Erythroblast (primary cell): ENCODE measurements at places on chromosomes 5 and 9.

DNA sequence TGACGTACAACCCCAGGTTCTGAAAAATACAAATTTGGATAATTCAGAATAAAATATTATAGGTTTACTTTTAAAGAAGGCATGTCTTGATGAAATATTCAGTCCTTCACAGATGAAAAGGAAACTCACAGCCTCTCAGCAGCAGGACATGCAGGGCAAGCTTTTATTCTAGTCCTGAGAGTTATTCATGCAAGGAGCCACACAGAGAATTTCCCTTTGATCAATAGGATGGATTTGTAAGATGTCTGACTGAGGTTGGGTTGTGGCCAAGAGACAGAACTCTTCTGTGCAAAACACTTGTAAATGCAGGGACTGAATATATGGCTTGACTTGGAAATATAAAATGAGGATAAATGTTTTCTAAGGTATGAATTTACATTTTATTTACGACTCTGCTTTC is 48.8 kb upstream of the TBCA start:
- no peak for DNase-seq

DNA sequence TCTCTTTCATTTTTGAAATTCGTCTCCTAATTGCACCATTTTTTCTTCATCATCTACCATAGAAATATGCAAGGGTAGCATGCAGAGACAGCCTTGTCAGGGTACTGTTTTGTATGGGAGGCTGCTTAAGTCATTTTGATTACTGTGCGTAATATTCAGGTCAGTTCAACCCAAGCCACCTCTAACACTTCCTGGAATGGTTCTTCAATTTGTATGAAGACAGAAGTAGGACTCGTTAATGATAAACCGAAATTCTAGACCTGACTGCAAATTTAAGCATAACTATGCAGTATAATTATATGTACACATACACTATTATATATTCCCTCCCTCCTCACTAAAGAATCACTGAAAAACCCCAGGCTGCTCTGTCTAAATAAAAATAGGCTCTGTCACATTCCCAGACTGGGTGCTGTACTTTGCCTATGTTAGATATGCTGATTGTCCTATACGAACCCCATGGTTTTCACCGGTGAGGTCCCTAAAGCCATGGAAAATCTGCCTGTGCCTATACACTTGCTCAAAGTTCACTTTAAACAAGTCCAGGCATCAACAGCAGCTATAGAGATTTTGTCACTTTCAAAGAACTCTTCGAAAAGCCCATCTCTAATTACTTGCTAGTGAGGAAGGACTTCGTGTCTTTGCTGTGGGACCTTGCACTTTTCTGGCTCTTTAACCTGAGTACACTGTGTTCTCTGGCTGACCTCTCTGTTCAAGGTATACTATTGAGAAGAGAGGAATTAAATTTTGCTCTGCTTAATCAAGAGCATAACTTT is 352.1 kb upstream of the CD180 start:
- no peak for DNase-seq

GRCh38 chr5:151093476-151093889 is 12.6 kb upstream of the TNIP1 start:
- no peak for DNase-seq

DNA sequence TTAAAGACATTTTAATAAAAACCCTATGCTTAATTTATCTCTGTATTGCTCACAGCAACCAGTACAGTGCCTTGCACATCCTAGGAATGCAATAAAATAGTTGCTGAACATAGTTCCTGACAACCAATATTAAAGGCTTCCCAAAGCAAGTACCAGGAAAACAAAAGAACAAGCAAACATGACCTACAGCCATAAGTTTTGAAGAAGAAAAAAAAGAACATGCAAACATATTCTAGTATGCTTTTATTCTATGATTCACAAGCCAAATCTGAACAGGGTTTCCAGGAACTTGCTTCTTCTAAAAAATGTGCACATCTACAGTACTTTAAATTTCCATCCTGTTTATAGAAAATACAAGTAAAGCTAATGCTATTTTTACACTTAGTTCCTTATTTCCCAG is 4.5 kb downstream of the CEMIP2 start:
- DNase-seq, result no peak

GRCh38 chr9:125421166-125421565 is 159.5 kb downstream of the GAPVD1 start:
- DNase-seq, result no peak

DNA sequence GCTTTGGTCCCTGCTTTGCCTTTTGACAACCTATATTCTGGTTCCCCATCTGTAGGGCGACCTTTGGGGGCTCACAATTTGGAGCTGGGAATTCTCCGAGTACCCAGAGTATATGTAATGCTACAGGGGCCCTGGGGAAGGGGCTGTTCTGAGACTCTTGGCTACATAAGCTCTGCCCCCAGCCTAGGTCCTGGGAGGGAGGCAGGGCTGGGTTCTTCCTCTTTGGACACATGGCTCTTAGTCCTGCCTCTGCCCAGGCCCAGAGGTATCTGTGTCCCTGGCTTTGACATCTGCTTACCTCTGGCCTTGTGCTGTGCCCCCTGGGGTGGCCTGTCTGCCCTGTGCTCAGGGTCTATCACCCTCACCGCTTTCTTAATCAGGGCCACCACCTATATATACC is 181.6 kb downstream of the CACNA1B start:
- no peak for DNase-seq

DNA sequence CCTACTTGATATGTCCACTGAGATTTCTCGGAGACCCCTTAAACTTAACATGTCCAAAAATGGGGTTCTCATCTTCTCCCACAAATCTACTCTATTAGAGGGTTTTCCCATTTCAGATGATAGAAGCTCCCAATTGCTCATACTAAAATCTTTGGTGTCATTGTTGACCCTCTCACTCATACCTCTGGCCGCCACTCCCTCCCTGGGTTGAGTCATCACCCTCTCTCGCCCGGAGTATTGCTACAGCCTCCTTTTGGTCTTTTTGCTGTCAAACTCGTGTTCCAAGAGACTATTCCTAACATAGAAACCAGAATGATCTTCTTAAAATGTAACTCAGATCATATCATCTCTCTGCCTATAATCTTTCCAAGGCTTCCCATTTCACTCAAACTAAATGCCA is 91.0 kb upstream of the GNAQ start:
- DNase-seq, result no peak

- no peak for DNase-seq
Measured at GRCh38 chr9:12826924-12827565, 52.2 kb downstream of the LURAP1L start.

DNA sequence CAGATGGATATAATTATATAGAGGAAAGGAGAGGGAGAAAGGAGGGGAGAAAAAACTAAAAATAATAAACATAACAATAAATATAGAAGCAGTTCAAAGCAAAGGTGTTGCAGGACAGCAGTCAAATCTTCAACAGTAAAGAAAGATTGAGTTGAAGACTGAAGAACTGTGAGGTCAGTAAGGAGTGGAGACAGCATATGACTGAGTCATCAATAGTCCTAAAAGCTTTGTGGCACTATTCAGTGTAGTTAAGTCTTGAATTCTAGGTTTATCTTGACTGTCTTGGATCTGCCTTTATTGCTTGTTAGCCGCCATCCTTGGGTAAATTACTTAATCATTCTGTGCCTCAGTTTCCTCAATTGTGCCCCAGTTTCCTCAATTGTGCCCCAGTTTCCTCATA is 137.0 kb downstream of the MRPS30 start:
- no peak for DNase-seq

- DNase-seq, result no peak
Measured at GRCh38 chr5:104942735-104943134, 1380.1 kb upstream of the NUDT12 start.

DNA sequence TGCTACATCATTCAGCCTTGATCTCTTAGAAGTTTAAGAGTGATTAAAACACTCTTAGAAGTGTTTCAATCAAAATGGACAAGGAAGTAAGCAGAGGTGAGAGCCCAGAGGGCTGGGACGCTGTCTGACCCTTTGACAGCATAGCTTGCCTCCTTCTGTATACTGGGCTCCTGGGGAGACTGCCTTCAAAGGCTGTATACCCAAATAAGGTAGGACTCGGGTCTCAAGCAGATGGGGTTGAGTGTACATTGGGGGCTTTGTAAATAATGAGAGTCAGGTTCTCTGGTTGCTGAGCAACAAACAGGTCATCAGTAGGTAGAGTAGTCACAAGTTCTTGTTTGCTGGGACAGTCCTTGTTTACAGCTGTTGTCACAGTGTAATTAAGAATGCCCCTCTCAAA is 97.1 kb downstream of the PJA2 start:
- DNase-seq, result no peak

GRCh38 chr9:76686756-76687155 is 77.5 kb upstream of the PCA3 start:
- no peak for DNase-seq

DNA sequence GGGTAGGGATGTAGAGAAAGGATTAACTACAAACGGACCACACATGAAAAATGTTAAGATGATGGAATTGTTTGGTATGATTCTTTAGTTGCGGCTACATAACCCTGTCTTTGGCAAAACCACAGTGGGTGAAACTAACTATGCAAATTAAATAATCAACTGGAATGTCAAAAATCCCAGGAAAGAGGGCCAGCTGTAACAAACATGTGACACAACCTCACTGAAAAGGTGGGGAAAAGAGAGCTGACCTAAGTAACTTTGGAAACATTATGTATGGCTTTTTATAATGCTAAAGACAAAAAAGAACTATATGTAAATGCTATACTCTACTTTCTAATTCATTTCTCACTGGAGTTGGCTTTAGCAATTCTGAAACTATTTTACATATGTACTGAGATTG is 252.0 kb downstream of the MRPS30 start:
- no peak for DNase-seq

GRCh38 chr5:88833371-88834130 is 49.4 kb downstream of the MEF2C start:
- DNase-seq, result no peak

GRCh38 chr5:131482617-131483016 is 152.4 kb downstream of the RAPGEF6 start:
- no peak for DNase-seq

GRCh38 chr9:107294756-107295155 is 11.7 kb downstream of the RAD23B start:
- DNase-seq, result no peak

GRCh38 chr5:2607598-2607997 is 143.9 kb downstream of the IRX2 start:
- no peak for DNase-seq

GRCh38 chr5:154189819-154190594 is 526 bp upstream of the GALNT10 start:
- DNase-seq, result peak; percentile 86

- no peak for DNase-seq
Measured at GRCh38 chr5:176614805-176615478, 5.0 kb upstream of the GPRIN1 start.

DNA sequence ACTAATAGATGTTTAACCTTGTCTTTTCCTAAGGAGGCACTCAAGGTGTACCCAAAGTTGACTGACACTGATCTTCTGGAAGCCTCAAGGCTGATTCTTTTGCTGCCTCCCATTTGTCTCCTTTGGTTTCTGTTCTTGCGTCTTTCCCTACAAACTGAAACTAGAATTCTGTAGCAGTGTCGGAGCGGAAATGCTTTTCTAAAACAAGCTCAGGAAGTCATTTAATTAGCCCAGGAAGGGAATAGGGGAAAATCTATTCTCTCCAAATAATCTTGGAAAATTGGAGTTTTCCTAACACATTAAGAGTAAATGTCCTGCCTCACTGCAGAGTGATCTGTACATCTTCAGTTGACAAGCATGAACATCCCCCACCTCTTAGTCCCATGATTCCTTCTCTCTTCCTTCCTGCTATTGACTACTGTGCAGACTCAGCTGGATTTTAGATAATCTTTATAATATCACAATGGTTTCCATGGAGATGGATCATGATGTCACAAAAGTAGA is 182.7 kb downstream of the NR3C1 start:
- DNase-seq, result no peak

DNA sequence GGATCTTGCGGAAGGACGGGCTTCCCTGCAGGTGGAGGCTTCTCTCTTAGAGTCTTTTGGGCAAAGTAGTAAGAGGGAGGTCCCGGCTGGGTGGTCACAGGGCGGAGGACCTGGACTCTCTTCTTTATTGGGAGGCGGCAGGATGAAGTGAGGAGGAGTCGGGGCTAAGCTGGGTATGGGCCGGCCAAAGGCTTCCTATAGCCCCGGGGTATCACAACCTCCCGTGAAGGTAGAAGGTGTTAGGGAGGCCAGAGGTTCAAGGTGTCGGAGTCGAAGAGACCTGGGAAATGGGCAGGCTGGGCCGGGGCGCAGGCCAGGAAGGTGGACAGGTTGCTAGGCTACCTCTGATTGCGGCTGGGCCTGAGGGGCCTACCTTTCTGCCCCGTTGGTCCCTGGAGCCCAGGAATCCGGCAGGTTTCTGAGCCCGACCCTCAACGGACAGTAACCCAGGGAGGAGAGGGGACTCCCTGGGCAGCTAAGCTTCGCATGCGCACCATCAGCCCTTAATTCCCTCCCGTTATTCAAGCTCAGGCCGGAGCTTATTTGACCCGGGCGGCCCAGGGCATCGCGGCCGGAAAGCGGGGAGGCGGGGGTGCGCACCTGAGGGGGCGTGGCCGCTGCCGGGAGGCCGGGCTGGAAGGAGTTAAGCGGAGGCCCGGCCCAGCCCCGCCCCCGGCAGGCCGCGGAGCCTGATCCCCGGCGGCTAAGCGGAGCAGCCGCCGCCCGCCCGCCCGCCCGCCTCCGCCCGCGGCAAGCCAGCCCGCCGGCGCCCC is at the start of gene TESK1:
TSS of gene TESK1 (plus strand) at position 685 of the 773 bp plus-strand sequence. CDS start 358 bp downstream, outside the sequence.
- DNase-seq, result peak; percentile 86

GRCh38 chr9:37880916-37881479 is 22.9 kb downstream of the SLC25A51 start:
- no peak for DNase-seq

DNA sequence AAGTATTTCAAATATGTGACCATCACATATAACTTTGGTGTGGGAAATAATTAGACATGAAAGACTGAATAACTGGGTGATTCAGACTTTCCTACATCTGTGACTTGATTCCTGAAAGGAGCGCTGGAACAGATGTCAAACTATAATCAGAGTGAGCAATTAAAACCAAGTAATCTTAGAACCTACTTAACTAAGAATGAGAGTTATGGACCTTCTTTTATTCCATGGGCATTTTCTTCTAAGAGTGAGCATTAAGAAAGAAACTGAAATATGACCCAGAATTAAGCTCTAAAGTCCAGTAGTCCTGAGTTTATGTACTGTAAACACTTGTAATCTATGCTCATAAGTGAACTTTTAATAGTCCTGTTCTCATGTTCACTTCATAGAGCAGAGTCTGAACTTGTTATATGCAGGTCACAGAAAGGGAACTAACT is 68.4 kb downstream of the PAM start:
- DNase-seq, result no peak

- DNase-seq, result no peak
Measured at GRCh38 chr5:132052520-132052919, 7.9 kb upstream of the IL3 start.

- no peak for DNase-seq
Measured at GRCh38 chr9:132365986-132366385, 11.2 kb upstream of the SETX start.
